ENCODE measurements at places on chromosomes 4 and X.

- no peak for DNase-seq
Measured at GRCh38 chr4:7952615-7953014, 13.0 kb upstream of the AFAP1 start.

DNA sequence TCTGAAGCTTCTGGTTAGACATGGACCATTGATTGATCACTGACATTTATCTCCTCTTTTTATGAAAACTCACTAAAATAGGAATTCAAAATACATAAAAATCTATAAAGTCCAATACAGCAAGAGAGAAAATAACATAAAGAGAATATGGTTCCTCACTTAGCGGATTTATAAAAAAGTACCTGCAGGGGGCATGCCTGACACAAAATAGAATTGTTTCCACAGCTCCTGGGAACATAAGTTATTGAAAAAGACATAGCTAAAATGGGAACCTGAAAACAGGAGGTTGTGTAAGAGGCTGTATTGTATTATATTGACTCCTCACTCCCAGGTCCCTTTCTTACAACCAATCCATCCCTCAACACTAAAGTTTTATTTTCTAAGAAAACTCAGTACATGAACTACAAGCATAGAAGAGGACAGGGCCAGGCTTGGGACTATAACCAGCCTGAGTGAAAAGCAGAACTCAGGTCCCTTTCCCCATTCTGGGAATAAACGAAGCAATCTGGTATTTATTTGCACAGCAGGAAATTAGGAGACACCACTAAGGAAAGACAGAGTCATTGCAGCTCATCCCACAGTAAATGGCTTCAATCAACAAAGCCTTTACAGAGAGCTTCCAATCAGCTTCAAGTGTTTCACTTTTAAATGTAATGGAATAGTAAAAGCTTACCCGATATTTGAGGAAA lies 121.1 kb upstream of the NDST4 start:
- DNase-seq, result no peak

GRCh38 chr4:112279882-112280315 lies 5.8 kb downstream of the TIFA start:
- DNase-seq, result no peak

DNA sequence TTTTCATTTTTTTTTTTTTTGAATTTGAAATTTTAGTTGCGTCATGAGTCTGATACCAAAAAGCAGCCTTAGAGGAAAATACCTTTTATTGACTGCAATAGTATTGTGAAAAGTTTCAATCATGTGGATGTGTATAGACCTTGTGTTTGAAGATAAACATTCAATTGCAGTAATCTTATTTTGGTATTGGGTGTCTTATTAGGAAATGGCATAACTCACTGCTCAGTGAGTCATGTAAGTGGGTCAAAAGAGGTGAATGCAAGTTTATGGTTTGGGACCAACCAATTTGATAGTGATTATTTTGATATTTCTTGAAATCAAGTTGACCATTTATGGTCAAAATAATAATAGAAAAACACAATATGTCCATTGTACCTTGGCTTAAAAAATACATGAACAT lies 627.8 kb upstream of the SLIT2 start:
- no peak for DNase-seq

DNA sequence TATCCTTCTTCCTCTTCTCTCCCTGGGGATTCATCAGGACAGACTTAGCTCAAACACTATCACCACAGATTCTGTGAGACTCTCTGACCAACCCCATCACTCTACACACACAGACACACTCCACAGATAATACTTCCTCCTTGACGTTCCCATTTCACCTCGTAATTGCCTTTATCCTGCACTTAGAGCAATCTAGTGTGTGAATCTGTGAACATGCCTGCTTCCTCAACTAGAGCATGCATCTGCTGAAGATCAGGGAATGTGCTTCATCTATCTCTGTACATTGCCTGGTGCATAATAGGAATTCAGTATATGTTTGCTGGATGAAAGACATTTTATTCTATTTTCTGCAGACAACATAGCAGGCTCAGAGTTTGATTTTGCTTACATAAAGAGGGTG lies 25.1 kb upstream of the HS6ST2 start:
- DNase-seq, result no peak
